BJ (cell line): ENCODE measurements at places on chromosomes 3 and 15.

DNA sequence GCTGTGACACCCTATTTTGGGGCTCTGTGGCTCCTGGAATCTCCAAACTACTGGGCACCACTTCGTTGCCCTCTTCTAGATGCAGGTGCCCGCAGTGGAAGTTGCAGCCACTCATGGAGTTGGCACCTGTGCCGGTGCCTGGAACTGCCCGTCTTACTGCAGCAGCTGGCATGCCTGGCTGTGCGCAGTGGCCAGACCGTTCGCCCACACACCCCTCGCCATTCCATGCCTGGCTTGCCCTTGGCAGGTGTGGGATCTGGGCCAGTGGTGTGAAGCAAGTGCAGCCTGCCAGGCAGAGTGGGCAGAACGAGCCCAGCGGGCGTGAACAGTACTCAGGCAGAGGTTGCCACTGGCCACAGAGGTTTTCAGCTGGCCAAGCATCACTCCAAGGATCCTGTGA is 1286.7 kb downstream of the ROBO1 start:
- DNase-seq: no peak

- DNase-seq: no peak
Measured at GRCh38 chr3:30862004-30862403, 32.5 kb downstream of the GADL1 start.

- DNase-seq: no peak
Measured at GRCh38 chr3:159832024-159832423, 156.6 kb upstream of the IL12A start.

DNA sequence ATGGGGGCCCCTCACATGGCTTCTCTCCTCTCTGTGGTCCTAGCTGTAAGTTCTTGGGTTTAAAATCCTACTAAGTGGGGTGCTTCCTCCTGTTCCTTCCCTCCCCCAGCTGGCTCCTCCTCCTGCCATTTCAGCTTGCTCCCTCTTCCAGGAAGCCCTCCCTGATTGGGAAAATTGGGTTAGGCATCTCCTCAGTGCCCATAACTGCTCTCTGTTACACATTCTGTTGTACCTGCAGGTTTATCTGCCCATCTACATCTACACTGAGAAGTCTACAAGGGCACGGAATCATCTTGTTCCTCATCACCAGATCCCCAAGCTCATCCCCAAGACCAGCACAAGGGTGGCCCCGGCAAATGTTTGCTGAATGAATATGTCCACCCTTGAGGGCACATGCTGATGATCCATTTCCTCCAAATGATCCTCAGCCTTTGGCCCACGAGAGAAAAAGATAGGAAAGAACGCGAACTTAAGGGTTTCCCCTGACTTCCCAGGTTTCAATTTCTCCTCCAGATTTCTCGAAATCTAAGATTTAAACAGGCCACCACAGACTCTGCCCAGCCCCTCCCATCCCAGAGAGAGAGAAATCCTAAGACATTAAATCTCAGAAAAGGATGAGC is 3.9 kb downstream of the SEMA7A start:
- no peak for DNase-seq

GRCh38 chr3:159114582-159114981 is 312.7 kb downstream of the MFSD1 start:
- DNase-seq: no peak

- no peak for DNase-seq
Measured at GRCh38 chr15:100788418-100789105, 91.1 kb upstream of the ALDH1A3 start.

GRCh38 chr3:35549690-35550089 is 89.6 kb upstream of the ARPP21 start:
- DNase-seq: no peak

DNA sequence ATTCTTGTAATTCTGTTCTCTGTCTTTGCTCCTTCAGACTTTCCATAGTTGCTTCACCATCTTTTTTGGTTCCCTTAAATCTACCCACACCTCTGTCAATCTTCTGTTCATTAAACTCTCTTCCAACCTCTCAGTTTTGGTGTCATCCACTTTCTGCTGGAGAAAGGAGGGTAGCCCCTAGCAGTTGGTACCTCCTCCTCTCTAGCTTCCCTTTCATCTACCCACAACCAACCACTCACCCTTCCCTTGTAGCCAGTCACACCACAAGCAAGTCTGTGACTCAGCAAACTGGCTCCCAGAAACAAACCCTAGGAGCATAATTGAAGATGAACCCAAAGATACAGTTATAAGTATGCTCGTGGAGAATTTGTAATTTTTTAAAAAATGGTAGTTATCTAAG is 318.6 kb downstream of the FHIT start:
- DNase-seq: no peak

GRCh38 chr15:76380249-76380648 is 43.7 kb downstream of the ISL2 start:
- no peak for DNase-seq

DNA sequence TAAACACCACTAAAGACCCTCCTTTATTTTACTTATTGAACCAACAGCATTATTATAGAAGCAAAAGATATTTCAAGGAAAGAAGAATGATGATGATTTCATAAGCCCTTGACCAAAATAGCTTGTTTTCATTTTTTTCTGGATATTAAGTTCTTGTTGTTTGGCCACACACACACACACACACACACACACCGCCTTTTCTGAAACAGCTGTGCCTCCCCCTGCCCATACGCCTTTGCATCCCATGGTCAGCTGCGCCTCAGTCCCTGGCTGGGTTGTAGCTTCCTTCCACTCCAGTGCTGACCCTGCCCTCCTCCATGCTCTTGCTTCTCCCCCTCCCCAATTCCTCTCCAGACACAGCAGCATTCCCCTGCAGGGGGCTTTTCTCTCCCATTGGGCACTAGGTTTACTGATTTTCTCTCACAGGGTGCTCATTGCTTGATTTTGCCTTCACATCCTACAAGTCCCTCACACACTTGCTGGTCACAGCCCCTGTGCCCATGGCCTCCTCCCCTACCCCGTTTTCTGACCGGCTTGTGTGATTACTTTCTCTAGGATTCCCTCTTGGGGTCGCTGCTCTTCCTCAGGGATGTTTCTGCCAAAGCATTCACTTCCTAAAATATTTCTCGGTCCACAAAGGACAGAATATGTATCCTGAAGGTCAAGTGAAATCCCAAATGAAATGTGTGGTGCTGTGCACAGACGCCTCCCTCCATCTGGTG is 18.4 kb downstream of the MESP1 start:
- DNase-seq: no peak
